Smooth muscle cell of bladder (primary cell): ENCODE measurements at places on chromosomes 11 and 22. TPM values are rescaled to one million over a fixed set of nuclear protein-coding genes. Genes with fewer than 3 reads are reported as not detected.

XKR3 gene
- total RNA-seq, result not detected in 2 replicates

LRRC56 gene
- total RNA-seq, result 0.55 and 0.85 TPM in 2 replicates

GLB1L2 gene
- 0.18 and 0.43 TPM in 2 replicates for total RNA-seq

CLDN5 gene
- total RNA-seq, result 0.28 and 2.5 TPM in 2 replicates

PRR33 gene
- total RNA-seq, result not detected in 2 replicates

MMP1 gene
- 88.8 and 655 TPM in 2 replicates for total RNA-seq

H19 gene
- 1.7 and 64.3 TPM in 2 replicates for total RNA-seq
